Tibial artery (tissue), 4 donors: ENCODE measurements at places on chromosomes 13 and 19.
A peak's percentile ranks its signal among the peaks of the same experiment; 100 is the strongest.

DNA sequence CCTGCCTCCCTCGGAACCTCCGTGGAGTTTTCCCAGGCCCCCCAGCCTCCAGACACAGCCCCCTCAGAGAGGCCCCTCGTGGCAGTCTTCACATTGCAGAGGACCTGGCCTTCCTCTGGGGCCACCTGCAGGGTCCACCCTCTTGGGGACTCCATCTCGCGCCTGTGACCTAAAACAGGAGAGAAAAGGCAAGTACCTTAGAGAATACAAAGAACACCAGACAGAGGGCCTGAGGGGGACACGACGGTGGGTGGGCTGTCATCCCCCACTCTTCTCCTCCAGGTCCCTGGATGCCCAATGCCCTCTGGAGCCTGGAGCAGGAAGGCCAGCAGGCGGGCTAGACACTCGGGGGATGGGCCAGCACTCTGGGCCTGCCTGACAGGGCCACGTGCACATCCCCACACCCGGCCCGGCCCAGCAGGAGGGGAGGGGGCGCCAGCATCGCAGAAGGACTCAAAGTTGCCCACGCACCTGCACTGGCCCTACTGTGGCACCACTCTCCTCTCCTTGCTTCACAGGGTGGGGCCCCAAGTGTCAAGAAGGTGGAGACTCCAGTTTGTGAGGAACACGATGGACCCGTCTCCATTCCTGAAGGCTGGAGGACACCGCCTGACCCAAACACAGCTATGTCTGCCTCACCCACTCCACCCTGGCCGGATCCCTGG, 4.3 kb upstream of the A1BG start:
- H3K36me3 ChIP-seq, result no peaks in the 10 kb centered on the region
- H3K27ac ChIP-seq, result no peak overlapping the region
- H3K27me3 ChIP-seq, result peaks cover 43% of the 10 kb centered on the region
- no peak overlapping the region for H3K4me3 ChIP-seq
- peaks cover 13% of the 10 kb centered on the region for H3K4me1 ChIP-seq

- peaks cover 39% of the 10 kb centered on the region for H3K4me1 ChIP-seq
- no peak overlapping the region for H3K4me3 ChIP-seq
- no peak overlapping the region for H3K27ac ChIP-seq
- H3K27me3 ChIP-seq, result no peaks in the 10 kb centered on the region
Measured at GRCh38 chr19:3690551-3691371, 9.5 kb downstream of the PIP5K1C start.

GRCh38 chr13:22454586-22454985, 726.2 kb upstream of the SGCG start:
- no peak for DNase-seq
- H3K36me3 ChIP-seq, result no peaks in the 10 kb centered on the region
- H3K27me3 ChIP-seq, result no peaks in the 10 kb centered on the region
- H3K4me3 ChIP-seq, result no peak overlapping the region
- H3K27ac ChIP-seq, result no peak overlapping the region

DNA sequence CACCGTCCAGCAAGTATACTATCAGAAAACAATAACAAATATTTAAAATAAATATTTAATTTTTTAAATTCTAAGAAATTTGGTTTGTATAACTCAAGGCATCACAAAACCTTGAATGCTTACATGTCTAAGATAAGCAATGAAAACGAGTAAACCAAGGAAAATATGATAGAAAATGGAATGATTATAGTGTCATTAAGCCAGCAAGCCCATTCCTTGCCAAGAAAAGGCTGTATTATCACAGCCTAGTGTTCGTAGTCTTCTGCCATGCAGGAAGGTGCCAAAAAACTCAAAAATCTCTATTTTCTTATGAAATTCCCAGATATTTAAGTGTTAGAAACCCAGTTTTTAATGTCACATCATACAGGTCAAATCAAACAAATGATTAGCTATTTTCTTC, 136.4 kb downstream of the STOML3 start:
- H3K4me1 ChIP-seq, result no peaks in the 10 kb centered on the region
- no peak overlapping the region for H3K27ac ChIP-seq
- no peaks in the 10 kb centered on the region for H3K36me3 ChIP-seq
- H3K4me3 ChIP-seq, result no peak overlapping the region
- no peak for DNase-seq

DNA sequence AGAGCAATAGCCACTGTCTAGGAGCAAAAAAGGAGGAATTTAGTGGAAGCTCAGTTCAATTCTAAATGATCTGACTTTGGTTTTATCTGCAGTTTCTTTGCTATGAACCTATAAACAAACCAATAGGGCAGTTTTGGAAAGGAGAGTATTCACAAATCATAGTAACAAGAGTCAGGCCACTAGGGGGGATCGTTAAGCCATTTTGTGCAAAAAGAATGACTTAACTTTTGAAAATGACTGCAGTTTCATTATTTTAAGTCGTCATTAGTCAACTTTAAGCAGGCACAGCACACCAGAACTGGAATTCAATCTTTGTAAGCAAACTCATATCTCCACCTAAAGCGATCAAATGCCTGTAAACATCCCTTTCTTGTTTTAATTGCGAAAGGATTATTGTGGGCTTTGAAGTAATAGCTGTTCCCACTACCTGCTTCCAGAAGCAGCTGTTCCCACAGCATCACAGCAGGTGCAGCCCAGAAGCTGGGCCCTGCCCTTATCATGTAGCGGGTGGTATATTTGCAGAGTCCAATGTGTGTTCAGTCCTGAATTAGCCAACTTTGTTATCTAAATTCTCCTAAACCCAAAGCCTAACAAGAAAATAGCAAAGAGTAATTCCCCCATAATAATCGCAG, 51.5 kb downstream of the SOX21 start:
- DNase-seq, result no peak
- no peak overlapping the region for H3K4me3 ChIP-seq
- no peaks in the 10 kb centered on the region for H3K4me1 ChIP-seq
- H3K36me3 ChIP-seq, result no peaks in the 10 kb centered on the region

- DNase-seq, result peak; percentile 89
- H3K4me1 ChIP-seq, result no peaks in the 10 kb centered on the region
- no peaks in the 10 kb centered on the region for H3K36me3 ChIP-seq
- no peaks in the 10 kb centered on the region for H3K27me3 ChIP-seq
- H3K27ac ChIP-seq, result peak overlapping the region; percentile 78
Measured at GRCh38 chr13:29923554-29924481, 73.4 kb upstream of the UBL3 start.

DNA sequence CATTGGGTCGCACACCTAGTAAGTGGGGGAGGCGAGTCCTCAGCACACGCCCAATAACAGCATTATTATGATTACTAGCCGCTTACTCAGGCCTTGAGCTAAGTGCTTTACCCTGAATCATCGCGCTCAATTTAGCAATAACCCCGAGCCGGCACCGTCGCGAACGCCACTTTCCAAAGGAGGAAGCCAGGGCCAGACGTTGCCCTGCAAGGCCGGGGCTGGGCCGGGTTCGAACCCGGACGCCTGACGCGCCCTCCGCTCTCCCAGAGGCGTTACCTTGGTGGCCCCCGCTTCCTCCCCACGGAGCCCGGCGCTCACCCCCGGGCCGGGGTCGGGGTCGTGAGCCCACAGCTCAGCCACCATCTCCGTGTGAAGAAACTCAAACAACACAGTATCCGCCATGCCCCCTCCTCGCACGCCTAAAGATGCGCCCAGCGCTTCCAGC, at the start of gene TRAPPC6A:
TRAPPC6A (minus strand) TSS at position 421 of the 445 bp plus-strand sequence; CDS start at position 402, 19 bp downstream.
- no peaks in the 10 kb centered on the region for H3K27me3 ChIP-seq
- H3K27ac ChIP-seq, result peak within 1 kb of the TSS; percentile 91
- peaks cover 7% of the 10 kb centered on the region for H3K36me3 ChIP-seq
- H3K4me3 ChIP-seq, result peak within 1 kb of the TSS; percentile 73
- no peak for DNase-seq

GRCh38 chr19:18069383-18069782, 17.4 kb downstream of the IL12RB1 start:
- no peak for DNase-seq
- no peaks in the 10 kb centered on the region for H3K4me1 ChIP-seq
- no peaks in the 10 kb centered on the region for H3K27me3 ChIP-seq
- H3K4me3 ChIP-seq, result no peak overlapping the region

DNA sequence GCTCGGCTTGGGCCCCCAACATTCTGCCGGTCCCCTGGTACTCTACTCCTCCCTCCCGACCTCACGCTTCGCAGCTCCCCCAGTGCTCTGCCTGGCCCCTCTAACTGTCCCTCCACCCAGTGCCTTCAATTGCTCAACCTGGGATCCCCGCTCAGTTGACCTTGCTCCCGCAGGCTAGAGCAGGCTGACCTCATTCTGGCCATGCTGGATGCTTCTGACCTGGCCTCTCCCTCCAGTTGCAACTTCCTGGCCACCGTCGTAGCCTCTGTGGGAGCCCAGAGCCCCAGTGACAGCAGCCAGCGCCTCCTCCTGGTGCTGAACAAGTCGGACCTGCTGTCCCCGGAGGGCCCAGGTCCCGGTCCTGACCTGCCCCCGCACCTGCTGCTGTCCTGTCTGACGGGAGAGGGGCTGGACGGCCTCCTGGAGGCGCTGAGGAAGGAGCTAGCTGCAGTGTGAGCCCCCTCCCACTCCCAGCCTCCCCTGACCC, 3.6 kb downstream of the GTPBP3 start:
- no peaks in the 10 kb centered on the region for H3K27me3 ChIP-seq
- H3K36me3 ChIP-seq, result no peaks in the 10 kb centered on the region
- H3K4me1 ChIP-seq, result peaks cover 11% of the 10 kb centered on the region
- no peak overlapping the region for H3K27ac ChIP-seq

- no peak overlapping the region for H3K4me3 ChIP-seq
- no peaks in the 10 kb centered on the region for H3K4me1 ChIP-seq
- no peaks in the 10 kb centered on the region for H3K36me3 ChIP-seq
- no peak for DNase-seq
Measured at GRCh38 chr19:41112728-41113290, 1.4 kb upstream of the CYP2F1 start.

- H3K36me3 ChIP-seq, result no peaks in the 10 kb centered on the region
- H3K4me1 ChIP-seq, result no peaks in the 10 kb centered on the region
- DNase-seq, result no peak
- no peaks in the 10 kb centered on the region for H3K27me3 ChIP-seq
- no peak overlapping the region for H3K27ac ChIP-seq
Measured at GRCh38 chr13:74325106-74325505, 190.9 kb upstream of the KLF12 start.

GRCh38 chr19:13637664-13638063, 126.7 kb upstream of the MRI1 start:
- no peaks in the 10 kb centered on the region for H3K36me3 ChIP-seq
- H3K4me1 ChIP-seq, result no peaks in the 10 kb centered on the region
- no peaks in the 10 kb centered on the region for H3K27me3 ChIP-seq
- no peak overlapping the region for H3K4me3 ChIP-seq
- DNase-seq, result no peak

- no peak overlapping the region for H3K27ac ChIP-seq
- no peaks in the 10 kb centered on the region for H3K27me3 ChIP-seq
- no peaks in the 10 kb centered on the region for H3K4me1 ChIP-seq
- DNase-seq, result no peak
- H3K36me3 ChIP-seq, result no peaks in the 10 kb centered on the region
Measured at GRCh38 chr13:112241288-112241687, 134.9 kb upstream of the SPACA7 start.

DNA sequence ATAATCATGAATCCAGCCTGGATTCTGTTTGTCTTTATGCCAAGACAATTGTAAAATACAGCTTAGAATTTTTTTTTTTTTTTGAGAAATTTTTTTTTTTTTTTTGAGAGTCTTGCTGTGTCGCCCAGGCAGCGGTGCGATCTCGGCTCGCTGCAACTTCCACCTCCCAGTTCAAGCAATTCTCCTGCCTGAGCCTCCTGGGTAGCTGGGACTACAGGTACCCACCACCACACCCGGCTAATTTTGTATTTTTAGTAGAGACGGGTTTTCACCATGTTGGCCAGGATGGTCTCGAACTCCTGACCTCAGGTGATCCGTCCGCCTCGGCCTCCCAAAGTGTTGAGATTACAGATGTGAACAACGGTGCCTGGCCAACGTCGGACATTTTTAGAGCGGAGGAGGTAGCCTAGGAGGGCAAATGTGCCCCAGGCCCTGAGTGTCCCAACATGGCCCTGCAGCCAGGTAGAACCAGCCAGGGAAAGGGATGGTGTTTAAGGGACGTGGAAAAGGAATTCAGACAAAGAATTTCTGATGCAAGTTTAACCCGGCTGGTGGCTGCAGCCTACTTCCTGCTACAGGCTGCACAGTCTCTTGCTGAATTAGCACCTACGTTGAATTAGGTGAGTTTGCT, 89.8 kb downstream of the GNG7 start:
- H3K36me3 ChIP-seq, result no peaks in the 10 kb centered on the region
- H3K27ac ChIP-seq, result no peak overlapping the region
- no peak for DNase-seq
- H3K27me3 ChIP-seq, result peaks cover 26% of the 10 kb centered on the region

DNA sequence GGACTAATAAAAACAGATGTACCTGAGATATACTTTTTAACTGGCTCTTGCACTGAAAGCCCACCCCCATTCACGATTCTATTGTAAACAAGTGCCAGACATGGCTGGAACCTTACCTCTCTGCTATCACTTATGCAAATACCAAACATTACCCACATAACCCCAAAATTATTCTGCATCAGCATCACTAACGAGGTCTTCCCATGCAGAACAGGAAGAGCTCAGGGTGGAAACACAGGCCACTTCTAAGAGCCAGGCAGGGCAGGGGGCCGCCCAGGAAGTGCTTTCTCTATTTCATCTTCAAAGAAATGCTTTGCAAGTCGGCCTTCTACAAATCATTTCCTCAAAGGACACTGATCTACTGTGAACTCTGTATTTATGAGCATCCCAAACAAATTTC, 7.3 kb downstream of the IRS2 start:
- no peak for DNase-seq
- H3K4me3 ChIP-seq, result peak overlapping the region; percentile 73
- peaks cover 34% of the 10 kb centered on the region for H3K36me3 ChIP-seq
- H3K4me1 ChIP-seq, result peaks cover 80% of the 10 kb centered on the region
- no peaks in the 10 kb centered on the region for H3K27me3 ChIP-seq

GRCh38 chr19:4704317-4704673, 19.3 kb downstream of the DPP9 start:
- no peak overlapping the region for H3K4me3 ChIP-seq
- H3K36me3 ChIP-seq, result peaks cover 67% of the 10 kb centered on the region
- H3K27ac ChIP-seq, result no peak overlapping the region
- no peak for DNase-seq
- H3K27me3 ChIP-seq, result no peaks in the 10 kb centered on the region

- no peak overlapping the region for H3K27ac ChIP-seq
- H3K36me3 ChIP-seq, result peaks cover 8% of the 10 kb centered on the region
- H3K4me1 ChIP-seq, result no peaks in the 10 kb centered on the region
- H3K27me3 ChIP-seq, result no peaks in the 10 kb centered on the region
Measured at GRCh38 chr19:31283701-31284100, 65.5 kb downstream of the TSHZ3 start.

DNA sequence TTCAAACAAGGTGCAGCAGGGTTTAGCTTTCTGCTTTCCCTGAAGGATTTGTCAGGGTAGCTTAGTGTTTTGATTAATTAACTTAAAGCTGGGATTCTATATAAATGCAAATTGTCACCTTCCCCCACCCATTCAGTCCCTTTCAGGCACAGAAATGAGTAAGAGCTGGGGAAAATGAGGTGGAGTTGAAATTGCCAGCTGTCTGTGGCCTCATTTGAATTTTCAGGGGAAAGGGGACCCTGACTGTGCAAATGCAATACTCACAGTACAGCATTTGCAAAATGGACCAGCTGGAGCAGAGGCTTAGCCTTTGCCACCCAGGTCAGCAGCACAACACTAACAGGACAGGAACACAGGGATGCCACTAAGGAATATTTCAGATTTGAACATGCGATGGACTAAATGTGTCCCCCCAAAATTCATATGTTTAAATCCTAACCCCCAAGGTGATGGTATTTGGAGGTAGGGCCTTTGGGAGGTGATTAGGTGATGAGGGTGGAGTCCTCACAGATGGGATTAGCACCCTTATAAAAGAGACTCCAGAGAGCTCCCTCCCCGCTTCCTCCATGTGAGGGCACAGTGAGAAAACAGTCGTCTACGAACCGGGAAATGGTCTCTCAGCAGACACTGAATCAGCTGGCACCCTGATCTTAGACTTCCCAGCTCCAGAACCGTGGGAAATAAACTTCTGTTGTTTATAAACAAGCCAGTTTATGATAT, 59.5 kb upstream of the CYSLTR2 start:
- DNase-seq, result no peak
- H3K27ac ChIP-seq, result no peak overlapping the region
- no peak overlapping the region for H3K4me3 ChIP-seq
- H3K36me3 ChIP-seq, result no peaks in the 10 kb centered on the region
- H3K27me3 ChIP-seq, result no peaks in the 10 kb centered on the region
- H3K4me1 ChIP-seq, result no peaks in the 10 kb centered on the region
